ENCODE measurements at places on chromosomes 16 and 17. TPM values are rescaled to one million over a fixed set of nuclear protein-coding genes. Genes with fewer than 3 reads are reported as not detected.

Gene PDIA2
- 0.79 TPM for total RNA-seq

Gene BORCS6
- 7.4 TPM for total RNA-seq

Gene SLC6A2
- not detected for total RNA-seq

Gene PYY
- not detected for total RNA-seq

Gene MAF
- 25.9 TPM for total RNA-seq

Gene HS3ST6
- total RNA-seq = not detected

Gene HAS3
- total RNA-seq = 0.66 TPM

Gene TK1
- 136 TPM for total RNA-seq

Gene FBXW10
- under 0.01 TPM for total RNA-seq

Gene AOC2
- 0.40 TPM for total RNA-seq

Gene CALB2
- total RNA-seq = not detected

Gene NPLOC4
- 72.5 TPM for total RNA-seq

Gene EVI2B
- 0.13 TPM for total RNA-seq

Gene ZP2
- not detected for total RNA-seq

Gene RAC3
- 4.8 TPM for total RNA-seq

Gene NT5M
- 1.3 TPM for total RNA-seq

Gene ZNF469
- 0.92 TPM for total RNA-seq

Gene KRTAP2-1
- total RNA-seq = not detected

Gene MEAK7
- total RNA-seq = 14.5 TPM

Gene RAB37
- 1.1 TPM for total RNA-seq

Gene TBX2
- total RNA-seq = 72.3 TPM

Gene PLD6
- total RNA-seq = 3.5 TPM

Gene PTX4
- total RNA-seq = 0.06 TPM

Gene RILP
- total RNA-seq = 13.7 TPM

Gene KRT40
- total RNA-seq = not detected

Gene GCGR
- not detected for total RNA-seq

Gene AHSP
- total RNA-seq = not detected

Gene PABPN1L
- not detected for total RNA-seq

Gene GDPD3
- total RNA-seq = 0.99 TPM

Gene SEPTIN12
- total RNA-seq = not detected

Gene OSGIN1
- total RNA-seq = 2.2 TPM

Gene AANAT
- total RNA-seq = not detected

Gene PIGQ
- 22.5 TPM for total RNA-seq

Gene PRMT7
- 33.5 TPM for total RNA-seq

Gene BICDL2
- total RNA-seq = 0.13 TPM

Gene KRT13
- not detected for total RNA-seq

Gene MARVELD3
- not detected for total RNA-seq

Gene CCL5
- total RNA-seq = 0.13 TPM

Gene TVP23A
- total RNA-seq = 0.19 TPM

Gene SP6
- 0.13 TPM for total RNA-seq

Gene PMFBP1
- total RNA-seq = under 0.01 TPM

Gene RAB11FIP4
- 0.40 TPM for total RNA-seq

Gene RRN3
- 29.1 TPM for total RNA-seq

Gene DPEP2
- total RNA-seq = not detected

Gene CDRT15
- total RNA-seq = not detected
